ENCODE measurements at places on chromosomes 4 and X.

DNA sequence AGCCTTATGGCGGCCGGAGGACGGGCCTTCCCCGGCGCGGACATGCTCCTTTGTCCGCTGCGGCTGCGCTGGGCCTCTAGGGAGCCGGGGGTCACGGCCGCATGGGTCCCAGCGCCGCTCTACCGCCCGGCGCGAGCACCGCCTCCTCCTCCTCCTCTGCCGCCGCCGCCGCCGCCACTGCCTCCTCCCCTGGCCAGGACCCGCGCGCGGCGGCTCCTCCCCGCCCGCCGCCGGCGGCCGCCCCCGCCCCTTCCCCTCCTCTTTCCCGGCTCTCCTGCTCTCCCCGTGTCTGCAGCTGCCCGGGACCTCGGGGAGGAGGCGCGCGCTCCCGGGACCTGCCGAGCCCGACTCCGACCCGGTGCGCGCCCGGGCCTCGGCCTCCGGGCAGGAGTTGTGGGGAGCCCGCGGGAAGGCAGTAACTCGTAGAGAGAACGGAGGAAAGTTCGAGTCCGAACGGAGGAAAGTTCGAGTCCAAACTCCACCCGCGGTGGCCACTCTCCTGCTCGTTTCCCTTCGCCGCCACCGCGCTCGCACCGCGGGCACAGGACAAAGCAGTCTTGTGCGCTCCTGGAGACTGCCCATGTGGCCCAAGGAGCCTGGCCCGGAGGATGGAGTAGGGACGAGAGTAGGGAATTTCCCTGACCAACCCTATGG is at the start of gene ADGRA3:
Gene ADGRA3 (minus strand): TSS at position 179 of the 654 bp plus-strand sequence. CDS start 282 bp downstream, outside the sequence.
- DNase-seq = peak; percentile 47

- no peak for DNase-seq
Observed at GRCh38 chr4:1833307-1834046, 22.5 kb downstream of the LETM1 start.

DNA sequence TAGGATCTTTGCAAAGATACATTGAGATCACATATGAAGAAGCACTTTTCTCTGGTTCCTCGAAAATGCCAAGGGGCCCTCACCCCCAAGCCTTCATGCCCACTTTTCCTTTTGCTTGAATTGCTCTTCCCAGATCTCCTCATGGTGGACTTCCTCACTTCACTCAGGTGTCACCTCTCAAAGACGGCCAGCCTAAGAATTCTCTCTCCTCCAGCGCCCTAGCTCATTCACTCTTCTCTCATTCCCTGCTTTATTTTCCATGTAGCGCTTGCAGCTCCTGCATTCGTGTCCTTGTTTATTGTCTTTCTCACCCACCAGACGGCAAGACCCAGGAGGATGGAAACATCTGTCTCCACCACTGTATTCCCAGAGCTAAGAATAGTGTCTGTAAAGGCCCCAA is 32.9 kb downstream of the CCKAR start:
- DNase-seq = no peak

DNA sequence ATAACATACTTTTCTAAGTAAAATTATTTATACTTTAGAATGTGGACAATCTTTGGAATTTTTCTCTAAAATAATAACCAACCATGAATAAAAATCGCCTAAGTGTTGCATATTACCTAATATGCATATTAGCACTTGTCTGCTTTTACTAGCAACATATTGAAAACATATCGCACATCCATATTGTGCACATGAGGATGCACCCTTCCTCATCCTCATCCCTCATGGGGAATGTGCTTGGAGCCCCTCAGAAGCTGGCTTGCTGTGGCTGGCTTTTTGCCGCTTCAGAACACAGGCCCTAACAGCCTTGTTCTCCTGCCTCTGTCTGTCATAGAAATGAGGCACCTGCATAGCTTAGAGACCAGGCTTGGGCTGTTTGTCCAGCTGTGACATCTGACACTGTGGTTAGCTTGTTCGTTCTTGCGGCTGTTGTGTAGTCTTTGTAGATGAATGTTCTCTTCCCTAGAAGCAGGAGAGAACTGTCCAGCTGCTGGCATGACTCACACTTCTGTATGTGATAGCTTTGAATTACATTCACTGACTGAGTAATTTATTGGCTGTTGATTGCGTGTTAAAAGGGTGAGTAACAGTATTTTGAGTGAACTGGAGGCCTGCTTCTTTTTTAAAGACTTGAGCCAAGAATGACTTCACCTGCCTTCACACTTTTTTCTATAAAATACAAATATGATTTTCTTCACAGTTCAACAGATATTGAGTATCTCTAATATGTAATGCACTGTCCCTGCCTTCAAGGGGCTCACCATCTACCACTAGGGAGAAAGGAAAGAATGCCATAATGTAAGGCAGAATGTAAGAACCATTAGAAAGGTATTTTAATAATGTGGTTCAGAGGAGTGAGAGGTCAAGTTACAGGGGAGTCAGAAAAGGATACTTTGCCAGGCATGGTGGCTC is 81.9 kb downstream of the HMGB2 start:
- peak; percentile 97 for DNase-seq

GRCh38 chr4:37794056-37794455 is 32.4 kb upstream of the PGM2 start:
- DNase-seq = no peak

DNA sequence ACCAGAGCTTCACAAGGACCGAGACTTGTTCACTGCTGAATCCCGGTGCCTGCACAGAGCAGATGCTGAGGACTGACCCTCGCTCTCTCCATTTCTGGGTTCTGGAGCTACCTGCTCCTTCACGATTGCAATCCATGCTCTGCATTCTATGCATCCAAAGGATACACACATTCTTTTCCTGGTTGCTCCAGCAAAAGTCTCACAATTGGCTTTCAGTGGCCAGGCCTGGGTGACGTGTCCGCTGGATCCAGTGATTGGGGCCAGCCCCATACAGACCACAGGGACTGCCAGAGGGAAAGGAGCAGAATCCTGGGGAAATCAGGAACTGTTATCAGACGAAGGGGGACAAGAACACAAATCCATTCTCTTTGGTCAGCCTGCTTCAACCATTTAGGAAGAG is 14.9 kb upstream of the CDKN2AIP start:
- no peak for DNase-seq

GRCh38 chr4:80393246-80393969 is 57.9 kb downstream of the CFAP299 start:
- DNase-seq = peak; percentile 28

- no peak for DNase-seq
Observed at GRCh38 chr4:125770814-125771398, 456.2 kb downstream of the FAT4 start.

DNA sequence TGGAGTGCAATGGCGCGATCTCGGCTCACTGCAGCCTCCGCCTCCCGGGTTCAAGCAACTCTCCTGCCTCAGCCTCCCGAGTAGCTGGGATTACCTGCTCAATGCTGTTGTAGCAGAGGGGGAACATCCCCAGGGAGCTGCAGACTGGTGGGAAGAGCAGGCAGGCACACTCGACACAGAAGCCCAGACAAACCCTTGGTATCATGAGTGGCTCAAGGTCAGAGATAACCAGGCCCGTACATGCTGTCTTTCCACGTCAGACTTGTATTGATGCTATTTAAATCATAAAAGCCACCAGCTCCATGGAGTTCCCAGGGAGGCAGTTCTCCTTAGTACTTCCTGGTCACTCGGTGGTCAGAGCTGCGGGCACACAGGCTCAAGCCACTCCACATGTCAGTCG is 33.2 kb downstream of the TRIML2 start:
- DNase-seq = no peak

GRCh38 chr4:146833530-146833929 is 112.1 kb downstream of the TTC29 start:
- DNase-seq = no peak

DNA sequence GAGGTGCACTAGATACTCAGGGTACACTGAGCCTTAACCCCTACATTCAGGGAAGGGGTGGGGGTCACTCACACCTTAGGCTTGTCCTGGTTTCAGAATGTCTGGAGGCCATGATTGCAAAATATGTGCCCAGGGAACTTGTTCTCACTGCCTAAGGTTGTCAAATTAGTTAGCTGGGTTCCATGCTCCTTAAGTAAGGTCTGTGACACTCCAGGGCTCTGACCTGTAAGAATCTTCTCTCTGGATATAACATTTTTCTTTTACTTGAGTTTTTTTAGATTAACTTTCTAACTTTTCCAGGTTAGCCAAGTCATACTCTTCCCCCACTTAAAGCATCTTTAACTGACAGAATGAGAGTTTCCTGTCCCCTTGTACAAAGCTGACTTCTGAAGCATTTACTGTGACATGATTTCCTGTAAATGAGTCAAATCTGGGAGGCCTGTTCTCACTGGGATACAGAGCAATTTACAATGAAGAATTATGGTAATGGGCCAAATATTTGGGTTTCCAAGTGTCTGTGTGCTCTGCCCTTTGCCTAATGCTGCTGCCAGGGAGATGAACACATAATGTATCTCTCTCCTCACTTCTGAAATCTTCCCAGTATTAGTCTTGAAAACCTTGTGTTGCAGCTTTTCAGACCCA is 101.7 kb downstream of the GATB start:
- DNase-seq = peak; percentile 51

- DNase-seq = peak; percentile 93
Observed at GRCh38 chr4:138875891-138876608, 139.5 kb upstream of the NOCT start.

- DNase-seq = no peak
Observed at GRCh38 chrX:15761564-15762191, 23.6 kb downstream of the CA5B start.

DNA sequence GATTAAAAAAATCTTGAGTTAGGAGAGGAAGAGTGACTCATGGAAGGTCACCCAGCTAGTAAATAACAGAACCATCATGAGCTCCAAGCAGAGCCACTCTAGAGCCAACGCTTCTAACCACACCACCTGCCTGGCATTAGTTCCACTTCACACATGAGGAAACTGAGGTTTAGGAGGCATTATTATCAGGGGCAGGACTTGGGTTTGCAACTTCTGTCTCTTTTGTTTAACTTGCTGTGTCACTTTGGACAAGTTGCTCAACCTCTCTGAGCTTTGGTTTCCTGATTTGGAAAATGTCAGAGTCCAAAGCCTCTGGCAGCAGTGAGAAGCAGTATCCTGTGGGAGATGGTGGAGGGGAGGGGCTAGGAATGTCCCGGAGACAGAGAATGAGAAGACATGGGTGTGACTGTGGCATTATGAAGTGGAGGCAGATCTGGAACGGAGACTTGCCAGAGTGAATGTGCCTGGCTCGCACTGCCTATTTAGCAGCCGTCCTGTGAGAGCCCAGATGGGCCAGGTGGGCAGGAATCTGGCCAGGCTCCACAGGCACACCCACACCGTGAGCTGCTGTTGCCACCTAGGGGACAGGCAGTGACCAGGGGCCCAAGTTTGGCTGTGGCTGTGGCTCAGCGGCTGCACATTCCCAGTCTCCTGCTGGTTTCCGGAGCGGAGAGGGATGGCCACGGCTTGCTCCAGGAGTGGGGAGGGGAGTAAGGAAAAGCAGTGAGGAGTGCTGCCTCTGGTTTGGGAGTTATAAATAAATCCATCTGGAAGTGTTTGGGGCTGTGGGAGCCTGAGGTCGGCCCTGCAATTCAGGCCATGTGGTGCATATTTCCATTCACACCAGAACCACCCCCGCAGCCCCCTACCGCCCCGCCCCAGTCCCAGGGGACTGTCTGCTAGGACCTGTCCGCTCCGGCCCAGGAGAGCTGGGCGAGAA is 93.4 kb downstream of the NHSL2 start:
- DNase-seq = peak; percentile 70

DNA sequence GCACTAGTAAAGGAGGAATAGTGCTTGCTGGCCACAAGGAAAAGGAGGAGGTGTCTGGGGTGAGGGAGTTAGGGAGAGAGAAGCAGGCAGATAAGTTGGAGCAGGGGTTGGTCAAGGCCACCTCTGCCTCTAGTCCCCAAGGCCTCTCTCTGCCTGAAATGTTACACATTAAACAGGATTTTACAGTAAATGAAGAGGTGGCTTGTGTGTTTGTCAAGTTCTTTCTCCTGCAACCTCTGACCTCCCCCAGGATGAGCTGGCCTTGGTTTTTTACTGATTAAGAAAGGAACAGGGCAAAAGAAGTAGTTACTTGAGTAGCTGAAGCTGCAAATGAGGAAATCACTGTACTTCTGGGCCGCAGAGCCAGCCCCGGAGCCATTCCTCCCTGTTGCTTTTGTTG is 2.0 kb downstream of the GJB1 start:
- no peak for DNase-seq

DNA sequence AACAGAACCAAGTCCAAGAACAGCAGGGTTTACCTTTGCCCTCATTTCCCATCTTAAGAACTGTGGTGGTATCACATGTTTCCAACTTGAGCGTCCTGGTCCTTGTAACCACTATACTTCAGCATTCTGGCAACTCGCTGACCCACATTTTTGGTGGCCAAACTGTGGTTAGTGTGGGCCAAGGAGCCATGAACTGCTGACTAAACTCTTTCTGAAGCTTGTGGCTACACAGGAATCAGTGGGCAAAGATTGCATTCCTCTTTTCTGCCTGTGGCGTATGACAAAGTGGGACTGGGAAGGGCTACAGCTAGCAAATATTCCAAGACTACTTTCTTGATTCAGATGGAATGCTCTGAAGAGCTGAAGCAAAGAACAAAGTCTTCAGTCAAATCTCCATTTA is 106.3 kb upstream of the MID1 start:
- no peak for DNase-seq

GRCh38 chr4:41318839-41319530 is 62.3 kb downstream of the UCHL1 start:
- DNase-seq = no peak

GRCh38 chr4:123649250-123649644 is 252.7 kb downstream of the SPRY1 start:
- DNase-seq = no peak

DNA sequence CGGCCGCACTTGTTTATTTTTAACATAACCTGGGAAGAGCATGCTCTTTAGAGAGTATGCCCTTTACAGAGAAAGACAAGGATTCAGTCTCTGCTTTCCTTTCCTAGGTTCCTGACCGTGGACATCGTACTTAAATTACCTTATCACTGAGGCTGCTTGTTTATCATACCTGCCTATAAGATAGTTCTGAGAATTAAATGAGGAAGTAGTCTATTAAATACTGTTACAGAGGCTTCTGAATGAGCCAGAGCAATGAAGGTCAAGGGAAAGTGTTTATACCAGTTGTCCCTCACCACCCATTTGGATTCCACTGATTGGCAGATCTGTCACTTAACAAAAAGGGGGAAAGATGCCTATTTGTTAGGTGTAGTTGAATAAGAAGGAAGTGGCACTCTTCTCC is 10.0 kb downstream of the TXLNG start:
- DNase-seq = no peak

DNA sequence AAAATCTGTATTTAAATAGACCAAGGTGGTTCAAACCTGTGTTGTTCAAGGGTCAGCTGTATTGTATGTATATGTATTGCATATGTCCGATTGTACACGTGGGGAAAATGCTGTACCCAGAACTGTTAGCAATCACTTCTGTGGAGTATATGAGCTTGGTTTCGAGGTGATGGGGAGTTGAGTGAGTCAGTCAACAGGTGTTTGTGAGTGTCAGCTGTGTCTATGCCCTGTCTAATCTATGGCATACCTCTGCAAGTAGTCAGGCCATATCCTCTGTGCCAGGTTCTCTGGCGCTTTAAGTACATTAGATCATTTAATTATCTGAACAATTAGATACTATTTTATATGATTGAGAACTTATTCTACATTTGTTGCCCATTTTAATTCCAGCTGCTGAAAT is 7.4 kb downstream of the ZRSR2 start:
- no peak for DNase-seq

Data from fibroblast of skin of left quadriceps (primary cell).